ENCODE measurements at places on chromosomes 1 and 21.

GRCh38 chr1:41863718-41864117 is 55.0 kb downstream of the HIVEP3 start:
- no peak for DNase-seq

DNA sequence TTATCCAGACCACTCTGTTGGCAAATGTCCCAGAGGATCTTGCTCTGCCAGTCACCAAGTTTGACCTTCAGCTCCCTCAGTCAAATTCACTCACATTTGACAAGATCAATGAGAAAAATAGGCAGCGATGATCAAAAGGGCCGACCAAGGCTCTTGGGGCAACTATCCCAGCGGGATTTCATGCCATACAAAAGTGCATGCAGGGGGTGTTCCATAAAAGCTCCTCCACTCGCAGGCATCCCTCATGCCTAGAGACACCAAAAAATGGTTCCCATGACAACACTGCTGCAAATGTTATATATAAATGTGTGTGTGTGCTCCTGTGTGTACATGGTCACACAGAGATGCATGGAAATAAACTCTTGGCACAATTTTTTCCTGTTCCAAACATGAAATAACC is 16.2 kb upstream of the EIF4G3 start:
- no peak for DNase-seq

- no peak for DNase-seq
These were observed 6.5 kb downstream of the PTP4A2 start for GRCh38 chr1:31931593-31932225.

- DNase-seq, result no peak
These were observed 4.7 kb downstream of the ACAP3 start for GRCh38 chr1:1302951-1303509.

DNA sequence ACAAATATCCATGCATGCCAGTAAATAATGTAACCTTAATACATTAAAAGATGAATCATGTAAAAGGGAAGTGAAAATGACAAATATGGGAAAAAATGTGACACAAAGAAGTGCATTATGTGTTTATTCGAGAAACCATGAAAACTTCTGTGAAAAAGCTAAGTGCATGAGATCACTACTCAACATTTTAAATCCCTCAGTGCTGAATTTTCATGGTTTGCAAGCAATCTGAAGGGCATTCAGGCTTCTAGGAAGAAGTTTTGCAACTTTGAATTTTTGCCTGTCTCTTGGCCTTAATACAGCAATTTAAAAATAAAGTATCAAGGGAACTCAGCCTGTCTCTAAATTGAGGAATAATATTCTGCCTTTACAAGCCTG is 78.2 kb downstream of the MAP3K7CL start:
- DNase-seq, result no peak

DNA sequence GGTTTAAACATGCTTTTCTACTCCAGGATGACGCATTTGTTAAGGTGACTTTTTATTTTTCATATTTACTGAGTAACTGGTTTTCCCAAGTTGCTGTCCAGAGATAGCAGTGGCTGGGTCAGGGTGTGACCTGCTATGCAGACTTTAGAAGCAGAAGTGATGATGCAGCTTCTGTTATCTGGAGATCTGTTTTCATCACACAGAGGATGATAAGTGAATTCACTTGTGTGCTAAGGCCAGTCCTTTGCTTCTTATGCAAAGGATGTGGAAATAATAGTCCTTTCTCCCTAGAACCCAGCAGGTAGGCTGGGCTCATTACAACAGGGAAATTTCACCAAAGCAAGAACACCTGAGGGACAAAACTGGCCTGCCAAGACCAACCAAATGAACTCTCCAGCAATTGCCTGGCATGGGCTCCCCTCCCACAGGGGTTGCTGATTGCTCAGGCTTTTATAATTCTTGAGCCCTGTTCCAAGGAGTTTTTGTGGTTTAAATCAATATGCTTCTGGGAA is 97.8 kb upstream of the LPGAT1 start:
- no peak for DNase-seq

Measured in stimulated activated CD4-positive, alpha-beta T cell treated with anti-CD3 and anti-CD28 coated beads, Interleukin-15, amount 100 ng/mL, for 24 hours (primary cell).